ENCODE measurements at places on chromosomes 2 and 18.

DNA sequence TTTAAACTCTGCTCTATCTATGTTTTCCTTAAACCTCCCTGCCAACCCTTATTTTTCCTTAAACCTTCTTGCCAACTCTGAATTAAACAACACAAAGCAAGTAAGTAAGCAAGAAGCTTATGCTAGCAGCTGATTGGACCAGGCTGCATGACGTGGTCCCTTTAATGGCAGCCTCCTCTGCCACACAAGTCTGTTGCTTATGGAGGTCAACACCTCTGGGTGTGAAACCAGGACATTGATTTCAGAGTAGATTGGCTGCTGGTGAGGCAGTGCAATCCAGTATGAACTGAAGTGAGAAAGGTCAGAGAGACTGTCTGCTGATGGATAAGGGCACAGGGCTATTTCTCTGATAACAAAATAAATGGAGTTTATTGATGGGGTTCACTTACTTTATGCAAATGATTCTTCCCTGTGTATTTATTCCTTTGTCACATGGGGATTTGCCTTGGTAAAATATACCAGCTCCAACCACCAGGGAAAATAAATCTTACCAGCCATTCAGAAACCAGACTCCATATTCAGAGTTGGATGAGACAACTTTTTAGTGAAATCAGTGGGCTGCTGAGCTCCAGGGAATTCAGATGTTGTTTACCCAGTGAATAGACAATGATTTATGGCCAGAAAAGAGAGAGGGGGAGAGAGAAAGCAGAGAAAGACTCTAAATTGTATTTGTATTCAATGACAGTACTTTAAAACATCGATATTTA is 112.2 kb upstream of the NCKAP5 start:
- no peak for DNase-seq

DNA sequence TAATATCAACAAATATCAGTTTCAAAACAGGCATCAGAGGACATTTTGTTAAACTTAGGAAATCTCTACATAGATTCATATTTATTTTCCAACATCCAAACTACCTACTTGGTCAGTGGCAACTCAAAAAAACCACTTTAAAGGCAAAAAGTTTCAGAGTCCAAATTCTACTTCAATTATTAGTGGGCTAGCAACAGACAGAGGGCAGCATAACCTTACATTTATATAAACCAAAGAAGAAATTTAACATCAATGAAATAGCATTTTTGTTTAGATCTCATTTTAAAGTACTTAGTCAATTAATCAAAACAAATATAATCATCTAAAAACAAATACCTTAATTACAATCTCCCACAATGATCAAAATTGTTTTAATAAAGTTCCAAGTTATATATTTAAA is 33.3 kb downstream of the RTTN start:
- no peak for DNase-seq

DNA sequence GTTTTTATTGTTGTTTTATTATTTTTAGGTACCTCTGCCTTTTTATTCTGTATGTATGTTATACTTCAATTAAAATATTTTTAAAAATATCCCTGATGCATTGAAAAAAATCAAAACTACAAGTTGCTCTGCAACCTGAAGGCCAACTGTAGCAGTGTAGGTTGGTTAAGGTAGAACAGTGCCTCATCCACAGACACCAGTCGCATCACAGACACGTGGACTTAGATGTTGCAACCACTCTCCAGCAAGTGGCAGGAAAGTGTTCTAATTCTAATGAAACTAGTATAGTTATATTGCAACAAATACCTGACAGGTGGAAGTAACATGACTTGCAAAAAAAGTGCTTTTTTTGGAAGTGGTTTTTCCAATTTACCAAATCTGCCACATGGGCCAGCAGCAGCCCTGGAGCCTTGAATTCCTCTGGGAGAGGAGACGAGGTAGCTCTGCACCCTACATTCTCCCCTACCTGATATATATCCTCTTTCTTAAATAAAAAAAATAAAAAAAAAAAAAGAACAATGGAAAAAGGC is 28.4 kb upstream of the SLC3A1 start:
- no peak for DNase-seq

DNA sequence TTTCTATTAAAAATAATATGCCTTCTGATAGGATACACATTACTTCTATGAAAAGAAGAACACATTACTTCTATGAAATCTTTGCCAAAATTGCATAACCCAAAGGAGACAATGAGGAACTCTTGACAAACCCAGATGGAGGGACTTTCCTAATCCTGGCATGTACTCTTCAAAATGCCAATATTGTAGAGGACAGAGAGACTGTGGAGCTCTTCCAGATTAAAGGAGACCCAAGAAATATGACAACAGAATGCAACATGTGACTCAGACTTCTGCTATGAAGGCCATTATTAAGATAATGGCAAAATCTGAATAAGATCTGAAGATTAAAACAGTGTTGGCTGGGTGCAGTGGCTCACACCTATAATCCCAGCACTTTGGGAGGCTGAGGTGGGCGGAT is 22.2 kb downstream of the SOWAHC start:
- DNase-seq = no peak

- DNase-seq = no peak
Measured at GRCh38 chr18:9655232-9655767, 40.9 kb upstream of the PPP4R1 start.

GRCh38 chr2:220575963-220576362 is 948.5 kb downstream of the SLC4A3 start:
- no peak for DNase-seq

DNA sequence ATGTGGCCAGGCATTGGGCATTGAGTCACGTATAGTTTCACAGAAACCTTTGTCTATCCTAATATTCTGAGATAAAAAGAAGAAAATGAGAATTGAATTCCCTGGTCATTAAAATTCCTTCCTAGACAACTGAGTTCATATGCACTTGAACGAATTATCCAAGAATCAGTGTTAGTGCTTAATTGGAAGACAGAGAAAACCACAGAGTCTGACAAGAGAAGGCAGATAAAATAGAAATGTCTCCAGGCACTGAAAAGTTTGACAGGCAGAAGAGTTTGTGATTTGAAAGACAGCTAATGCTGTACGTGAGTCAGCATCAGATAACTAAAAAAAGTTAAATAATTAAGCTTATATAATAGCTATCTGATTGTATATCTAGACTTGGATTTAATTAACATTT is 47.7 kb upstream of the TRIB2 start:
- no peak for DNase-seq

- no peak for DNase-seq
Measured at GRCh38 chr2:197628043-197628500, 47.3 kb downstream of the RFTN2 start.

DNA sequence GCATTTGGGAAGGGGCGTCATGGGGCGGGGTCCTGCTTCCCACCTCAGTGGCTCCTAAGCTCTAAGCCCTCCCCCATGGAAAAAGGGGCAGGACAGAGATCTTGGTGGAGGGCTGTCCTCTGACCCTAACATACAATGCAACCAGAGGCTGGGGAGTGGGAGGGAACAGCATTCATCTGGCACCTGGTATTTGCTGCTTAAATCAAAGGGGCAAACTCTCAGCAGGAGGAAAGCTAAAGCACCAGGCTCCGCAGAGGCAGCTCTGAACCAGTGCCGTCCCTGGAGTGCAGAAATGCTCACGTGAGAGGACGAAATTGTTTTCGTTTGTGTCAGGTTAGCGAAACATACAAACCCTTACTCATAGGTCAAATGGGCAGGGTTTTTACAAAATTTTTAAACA is 92.7 kb upstream of the PXDN start:
- no peak for DNase-seq

DNA sequence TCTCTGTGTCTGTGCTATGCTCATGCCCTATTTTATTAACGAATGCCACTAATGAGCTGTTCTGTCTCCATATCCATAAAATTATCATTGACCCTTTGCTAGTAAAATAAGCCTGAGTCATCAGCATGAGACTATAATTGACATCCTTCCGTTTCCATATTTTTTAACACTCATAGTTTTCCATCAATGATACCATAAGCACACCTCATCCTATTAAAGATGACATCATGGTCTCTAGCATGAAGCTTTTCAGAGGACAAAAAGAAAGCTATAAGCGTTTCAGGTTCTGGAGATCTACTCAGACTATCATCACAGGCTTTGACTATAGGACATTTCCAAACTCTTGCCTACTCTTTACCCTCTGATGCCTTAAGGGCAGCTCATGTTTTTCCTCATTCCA is 1.2 kb upstream of the DSC2 start:
- DNase-seq = no peak

DNA sequence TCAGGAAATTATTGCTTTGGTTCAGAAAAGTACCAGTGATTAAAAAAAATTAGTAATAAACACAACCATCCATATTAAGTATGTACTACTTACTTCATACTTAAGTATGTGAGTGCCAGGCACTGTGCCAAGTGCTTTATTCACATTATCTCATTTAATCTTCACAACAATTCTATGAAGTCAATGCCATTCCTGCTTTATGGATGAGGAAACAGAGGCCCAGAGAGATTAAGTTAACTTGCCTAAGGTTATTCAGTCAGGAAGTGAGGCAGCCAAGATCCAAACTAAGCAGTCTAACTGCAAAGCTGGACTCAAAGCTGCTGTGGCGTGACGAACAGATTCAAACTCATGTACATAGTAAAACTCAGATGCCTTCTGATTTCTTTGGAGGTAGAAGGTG is 22.3 kb downstream of the DTNB start:
- no peak for DNase-seq

- no peak for DNase-seq
Measured at GRCh38 chr2:149261692-149262091, 68.7 kb upstream of the LYPD6 start.

- no peak for DNase-seq
Measured at GRCh38 chr2:31238906-31239592, 5.1 kb downstream of the EHD3 start.

DNA sequence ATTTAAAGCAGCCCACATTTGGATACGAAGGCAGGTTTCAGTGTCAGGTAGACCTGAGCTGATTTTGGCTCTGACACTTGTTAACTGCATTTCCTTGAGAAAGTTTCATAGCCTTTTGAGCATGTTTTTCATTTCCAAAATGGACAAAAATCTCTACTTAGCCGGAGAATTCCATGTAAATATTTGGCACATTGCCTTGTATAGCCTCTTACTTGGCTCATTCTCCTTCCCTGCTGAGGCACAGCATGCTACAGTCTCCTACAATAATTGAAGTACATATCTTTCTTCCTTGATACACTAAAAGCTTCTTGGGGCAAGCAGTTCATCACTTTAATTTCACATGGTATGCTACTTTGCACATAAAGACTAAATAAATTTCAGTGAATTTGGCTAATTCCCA is 772.2 kb upstream of the CHAC2 start:
- no peak for DNase-seq

DNA sequence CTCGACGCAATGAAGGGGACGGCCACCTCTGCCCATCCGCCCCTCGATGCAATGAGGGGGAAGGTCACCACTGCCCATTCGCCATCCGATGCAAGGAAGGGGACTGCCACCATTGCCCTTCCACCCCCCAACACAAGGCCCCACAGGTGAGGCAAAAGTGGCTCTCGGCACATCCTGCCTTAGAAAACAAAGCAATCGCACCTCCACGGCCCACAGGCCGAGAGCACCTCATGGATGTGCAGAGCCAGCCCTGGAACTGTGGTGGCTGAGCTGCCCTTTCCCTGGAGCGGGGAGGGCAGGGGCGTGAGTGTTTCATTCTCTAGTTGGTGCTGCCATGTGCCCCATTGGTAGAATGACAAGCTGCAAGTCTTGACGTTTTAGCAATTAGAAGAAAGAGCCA is 320.6 kb upstream of the SALL3 start:
- no peak for DNase-seq

DNA sequence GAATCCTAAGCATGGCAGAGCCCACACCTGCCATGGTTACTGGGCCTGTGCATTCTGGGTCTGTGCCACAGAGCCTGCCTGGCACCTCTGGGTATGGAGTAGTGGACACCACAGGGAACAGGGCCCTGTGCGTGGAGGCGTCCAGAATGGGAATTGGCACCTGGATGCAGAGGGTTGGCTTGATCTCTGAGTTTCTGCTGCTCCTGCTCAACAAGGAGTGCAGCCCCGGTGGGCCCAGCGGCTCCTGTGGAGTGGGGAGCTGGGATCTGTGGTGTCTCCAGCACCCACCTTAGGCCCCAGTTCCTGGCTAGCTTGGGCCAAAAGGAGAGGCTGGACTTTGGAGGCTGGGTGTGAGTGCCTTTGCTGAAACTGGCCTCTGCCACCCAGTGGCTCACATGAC is 7.9 kb upstream of the ANKRD62 start:
- DNase-seq = no peak

DNA sequence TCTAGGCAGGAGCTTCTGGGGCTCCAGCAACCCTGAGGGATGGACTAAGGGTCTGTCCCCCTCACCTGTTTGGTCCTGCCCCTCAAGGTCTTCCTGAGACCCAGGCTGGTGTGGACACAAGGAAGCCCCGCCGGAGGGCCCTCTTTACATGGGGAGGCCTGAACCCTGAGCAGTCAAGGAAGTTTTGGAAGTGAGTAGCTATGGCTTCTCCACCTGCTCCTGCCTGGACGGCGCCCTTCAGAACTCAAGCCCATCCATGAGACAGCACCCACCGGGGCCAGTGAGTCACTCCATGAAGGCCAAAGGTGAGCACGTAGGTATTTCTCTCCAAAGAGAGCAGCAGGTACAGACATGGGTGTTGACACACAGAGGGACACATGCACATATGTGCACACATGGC is 98.2 kb upstream of the CTDP1 start:
- no peak for DNase-seq

DNA sequence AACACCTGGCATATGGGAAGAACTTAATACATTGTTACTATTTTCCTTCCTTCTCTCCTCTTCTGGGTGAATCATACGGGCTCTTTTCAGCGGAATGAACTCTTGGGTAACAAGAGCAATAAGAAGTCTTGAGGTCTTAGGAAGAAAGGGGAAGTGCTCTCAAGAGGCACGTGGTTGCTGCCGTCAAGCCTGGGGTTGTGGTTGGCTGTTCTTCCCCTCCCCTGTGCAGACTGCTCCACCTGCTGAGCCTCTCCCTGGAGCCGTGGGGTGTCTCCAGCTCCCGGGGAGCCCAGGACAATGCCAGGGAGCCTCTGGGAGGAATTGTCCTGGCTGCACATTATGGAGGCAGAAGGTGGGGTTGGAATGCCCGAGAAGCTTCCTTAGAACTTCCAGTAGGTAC is 19.4 kb downstream of the TOGARAM2 start:
- no peak for DNase-seq

DNA sequence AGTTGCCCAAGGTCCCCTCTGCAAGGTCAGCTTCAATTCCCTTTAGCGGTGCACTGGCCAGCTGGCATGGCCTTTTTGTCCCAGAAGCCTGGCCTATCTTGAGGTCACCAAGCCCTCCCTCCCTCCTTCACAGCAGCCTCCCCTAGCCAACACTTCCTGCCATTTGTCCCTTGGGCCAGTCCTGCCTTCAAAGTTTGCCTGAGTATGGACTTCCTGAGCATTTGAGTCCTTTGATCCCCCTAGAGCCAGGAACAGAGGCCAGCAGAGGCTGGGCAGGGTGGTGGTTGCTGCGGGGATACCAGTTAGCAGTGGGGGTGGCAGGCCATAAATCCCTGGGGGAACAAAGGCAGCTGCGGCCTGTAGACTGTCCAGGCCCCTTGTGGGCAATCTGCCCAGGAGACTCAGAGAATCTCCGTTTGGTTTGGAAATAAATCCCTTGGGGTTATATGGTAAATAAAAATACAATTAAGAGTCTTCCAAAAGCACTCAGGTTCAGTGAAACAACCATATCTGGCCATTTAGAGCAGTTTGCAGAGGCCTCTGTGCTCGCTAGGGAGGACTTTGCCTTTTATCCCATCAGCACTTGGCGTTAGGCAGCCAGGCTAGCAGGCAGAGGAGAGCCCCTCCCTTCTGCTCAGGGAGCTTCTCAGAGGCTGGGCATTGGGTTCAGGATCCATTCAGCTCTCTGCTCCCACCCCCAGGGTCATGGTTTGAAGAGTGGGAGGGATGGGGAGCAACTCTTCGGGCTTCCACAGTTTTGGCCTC is 3.1 kb upstream of the HES6 start:
- no peak for DNase-seq

GRCh38 chr2:110121052-110121334 is 5.4 kb upstream of the MALL start:
- no peak for DNase-seq

Measured in cortex of kidney (tissue), 1 donor.